ENCODE measurements at places on chromosomes 7 and 10.

DNA sequence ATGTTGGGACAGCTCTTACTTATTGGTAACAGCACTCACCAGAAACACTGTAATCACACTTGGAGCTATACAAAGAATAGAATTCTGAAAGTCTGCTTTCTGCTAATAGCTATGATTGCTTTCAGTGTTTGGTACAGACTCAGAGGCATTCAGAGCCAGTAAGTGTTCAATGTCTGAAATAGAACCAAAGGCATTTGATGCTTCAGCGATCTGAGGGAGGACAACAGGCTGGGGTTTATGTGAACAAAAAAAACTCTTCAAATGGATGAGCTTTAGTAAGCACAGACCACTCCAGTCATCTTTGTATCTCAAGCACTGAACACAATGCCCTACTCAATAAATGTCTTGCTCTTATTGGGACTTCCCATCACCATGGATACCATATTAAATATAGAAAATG is 322.8 kb upstream of the GRM3 start:
- no peak for DNase-seq

DNA sequence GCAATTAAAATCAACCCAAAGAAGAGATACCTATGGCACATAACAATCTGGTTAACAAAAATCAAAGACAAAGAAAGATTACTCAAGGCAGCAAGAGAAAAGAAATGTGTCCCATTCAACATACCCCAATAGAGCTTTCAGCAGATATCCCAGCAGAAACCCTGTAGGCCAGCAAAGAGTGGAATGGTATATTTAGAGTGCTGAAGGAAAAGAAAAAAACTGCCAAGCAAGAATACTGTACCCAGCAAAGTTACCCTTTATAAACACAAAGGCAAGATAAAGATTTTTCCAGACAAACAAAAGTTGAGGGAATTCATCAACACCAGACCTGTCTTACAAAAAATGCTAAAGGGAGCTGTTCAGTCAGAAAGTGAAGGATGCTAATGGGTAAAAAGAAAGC is 131.6 kb downstream of the TPST1 start:
- no peak for DNase-seq

DNA sequence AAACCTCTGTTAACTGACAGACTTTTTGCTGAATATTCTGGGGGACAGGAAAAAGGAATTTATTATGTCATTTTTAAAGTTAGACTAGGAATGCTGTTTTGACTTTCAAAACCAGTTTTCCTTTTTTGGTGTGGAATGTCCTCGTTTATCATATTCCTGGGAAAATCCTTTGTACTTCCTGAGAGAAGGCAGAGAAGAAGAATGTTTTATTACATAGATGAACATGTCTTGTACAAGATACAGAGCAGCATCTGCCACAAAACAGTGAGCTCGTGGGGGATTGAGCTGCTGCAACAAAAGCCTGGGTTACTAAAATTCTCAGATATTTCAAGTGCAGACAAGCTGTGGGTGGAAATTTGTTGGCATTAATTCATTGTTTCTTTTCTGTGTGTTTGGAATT is 20.2 kb downstream of the MCU start:
- no peak for DNase-seq

DNA sequence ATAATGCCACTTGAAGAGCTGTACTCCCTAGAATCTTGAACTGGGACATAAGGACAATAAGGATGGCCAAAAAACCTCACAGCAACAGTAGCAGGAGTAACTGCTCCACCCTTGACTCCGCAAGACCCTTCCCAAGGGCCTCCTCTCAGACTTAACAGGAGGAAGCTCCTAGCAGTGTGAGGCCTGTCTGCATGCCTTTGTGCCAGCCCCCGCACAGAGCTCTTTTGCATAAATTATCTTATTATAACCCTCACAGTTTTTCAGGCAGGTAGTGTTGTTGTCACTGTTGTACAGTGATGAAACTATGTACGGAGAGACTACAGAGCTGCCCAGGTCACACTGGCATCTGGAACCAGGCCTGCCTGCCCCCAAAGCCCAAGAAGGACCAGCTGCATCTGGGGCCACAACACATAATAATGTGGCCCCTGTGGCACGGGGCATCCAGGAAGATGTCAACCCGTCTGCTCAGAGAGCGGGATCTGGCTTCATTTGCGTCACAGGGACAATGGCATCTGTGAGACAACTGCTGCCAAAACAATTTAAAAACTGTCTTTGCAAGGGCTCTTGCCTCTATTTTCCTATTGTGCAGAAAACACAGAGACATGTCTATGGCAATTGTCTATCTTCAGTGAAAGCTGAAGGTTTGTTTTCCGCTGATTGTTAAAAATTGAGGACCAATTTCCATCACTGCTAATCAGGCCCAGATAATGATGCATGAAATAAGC is 249.3 kb upstream of the GRB10 start:
- no peak for DNase-seq

- DNase-seq: no peak
Measured at GRCh38 chr7:18610331-18610948, 114.9 kb downstream of the HDAC9 start.

DNA sequence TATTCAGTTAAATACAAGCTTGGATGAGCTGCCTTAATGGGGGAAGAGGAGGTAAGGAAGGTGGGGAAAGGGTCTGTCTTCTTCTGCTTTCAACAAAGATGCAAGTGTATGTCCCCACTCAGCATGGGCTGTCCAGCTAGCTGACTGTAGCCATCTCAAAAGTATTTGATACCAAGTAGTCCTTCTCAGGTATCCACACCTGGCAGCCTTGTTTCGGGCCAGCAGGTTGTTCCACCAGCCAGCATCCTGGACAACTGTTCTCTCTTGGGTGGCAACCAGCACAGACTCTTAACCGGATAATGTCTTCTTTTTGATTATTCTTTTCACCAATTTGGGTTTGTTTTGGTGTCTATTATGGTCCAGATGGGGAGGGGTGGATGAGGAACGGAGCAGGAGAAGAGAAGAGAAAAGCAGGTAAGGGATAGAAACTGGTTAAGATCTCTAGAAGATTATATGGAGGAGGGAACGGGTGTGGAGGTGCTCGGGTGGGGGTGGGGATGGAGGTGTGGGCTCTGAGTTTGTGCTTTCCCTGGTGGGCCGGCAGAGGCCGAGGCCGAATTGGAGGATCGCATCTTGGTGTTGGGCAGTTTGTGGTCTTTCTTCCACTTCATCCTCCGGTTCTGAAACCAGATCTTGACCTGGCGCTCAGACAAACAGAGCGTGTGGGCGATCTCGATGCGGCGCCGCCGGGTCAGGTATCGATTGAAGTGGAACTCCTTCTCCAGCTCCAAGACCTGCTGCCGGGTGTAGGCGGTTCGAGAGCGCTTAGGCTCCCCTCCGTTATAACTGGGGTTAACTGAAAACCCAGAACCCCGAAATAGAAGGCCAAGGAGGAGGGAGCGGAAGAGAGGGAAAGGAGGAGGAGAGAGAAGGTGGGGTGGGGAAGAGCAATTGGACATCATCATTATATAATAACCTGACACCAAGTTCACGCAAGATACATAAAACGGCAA is 1.5 kb downstream of the HOXA4 start:
- no peak for DNase-seq
